Renal pelvis (tissue), 12 donors: ENCODE measurements at places on chromosomes 3 and 15.

- no peak for DNase-seq
Observed at GRCh38 chr3:14608298-14608697, 43.3 kb upstream of the CCDC174 start.

GRCh38 chr3:55609230-55609827 is 122.2 kb upstream of the WNT5A start:
- DNase-seq = no peak

DNA sequence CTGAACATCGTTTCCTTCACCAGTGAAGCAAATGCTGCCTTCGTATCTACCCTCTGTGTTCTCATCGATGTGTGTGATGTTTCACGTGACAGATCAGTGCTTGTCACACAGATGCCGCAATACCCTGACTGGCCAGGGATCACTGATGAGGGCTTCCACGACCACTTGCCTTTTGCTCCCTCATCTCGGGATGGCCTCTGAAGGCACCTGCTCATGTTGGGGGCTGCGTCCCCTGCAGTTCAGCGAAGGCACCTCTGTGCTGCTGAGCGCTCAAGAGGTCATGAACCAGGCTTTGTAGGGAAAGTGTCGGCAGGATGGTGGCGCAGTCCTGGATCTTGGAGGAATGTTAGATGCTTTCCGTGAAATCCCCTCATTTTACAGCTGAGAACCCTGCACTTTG is 79.2 kb upstream of the KLF13 start:
- DNase-seq = no peak

GRCh38 chr3:43399034-43399433 is 112.7 kb downstream of the SNRK start:
- DNase-seq = no peak

DNA sequence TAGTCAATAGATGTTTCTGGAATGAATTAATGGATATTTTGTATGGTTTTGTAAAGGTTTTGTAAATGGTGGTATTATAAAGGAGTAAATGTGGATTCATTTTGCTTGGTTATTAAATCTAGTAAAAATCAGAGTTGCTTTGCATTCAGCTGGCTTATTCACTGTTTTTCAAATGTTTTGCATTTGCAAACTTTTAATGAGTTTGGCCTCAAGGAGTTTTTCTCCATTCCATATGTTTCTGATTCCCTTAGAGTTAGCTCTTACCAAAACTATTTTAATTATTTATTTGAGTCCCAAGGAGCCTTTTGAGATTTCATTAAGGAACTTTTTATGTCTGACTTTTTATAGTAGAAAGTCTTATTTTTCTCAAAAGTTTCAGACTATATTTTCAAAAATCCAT is 992.2 kb downstream of the DIPK2A start:
- no peak for DNase-seq

- DNase-seq = no peak
Observed at GRCh38 chr3:197522183-197522715, 33.5 kb downstream of the BDH1 start.

DNA sequence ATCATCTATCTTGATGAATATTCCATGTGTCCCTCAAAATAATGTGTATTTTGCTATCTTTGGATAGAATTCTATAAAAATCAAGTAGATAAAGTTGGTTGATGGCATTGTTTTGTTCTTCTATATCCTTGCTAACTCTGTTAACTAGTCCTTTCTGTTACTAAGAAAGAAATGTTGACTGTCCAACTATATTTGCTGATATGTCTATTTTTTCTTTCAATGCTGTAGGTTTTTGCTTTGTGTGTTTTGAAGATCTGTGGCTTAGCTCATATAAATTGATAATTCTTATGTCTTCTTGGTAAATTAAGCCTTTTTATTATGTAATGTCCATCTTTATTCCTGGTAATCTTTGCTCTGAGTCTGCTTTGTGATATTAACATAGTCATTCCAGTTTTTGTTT is 70.9 kb downstream of the SUCNR1 start:
- DNase-seq = no peak

- DNase-seq = no peak
Observed at GRCh38 chr3:46835054-46835453, 28.2 kb downstream of the MYL3 start.

- no peak for DNase-seq
Observed at GRCh38 chr3:81789691-81790090, 28.2 kb upstream of the GBE1 start.

DNA sequence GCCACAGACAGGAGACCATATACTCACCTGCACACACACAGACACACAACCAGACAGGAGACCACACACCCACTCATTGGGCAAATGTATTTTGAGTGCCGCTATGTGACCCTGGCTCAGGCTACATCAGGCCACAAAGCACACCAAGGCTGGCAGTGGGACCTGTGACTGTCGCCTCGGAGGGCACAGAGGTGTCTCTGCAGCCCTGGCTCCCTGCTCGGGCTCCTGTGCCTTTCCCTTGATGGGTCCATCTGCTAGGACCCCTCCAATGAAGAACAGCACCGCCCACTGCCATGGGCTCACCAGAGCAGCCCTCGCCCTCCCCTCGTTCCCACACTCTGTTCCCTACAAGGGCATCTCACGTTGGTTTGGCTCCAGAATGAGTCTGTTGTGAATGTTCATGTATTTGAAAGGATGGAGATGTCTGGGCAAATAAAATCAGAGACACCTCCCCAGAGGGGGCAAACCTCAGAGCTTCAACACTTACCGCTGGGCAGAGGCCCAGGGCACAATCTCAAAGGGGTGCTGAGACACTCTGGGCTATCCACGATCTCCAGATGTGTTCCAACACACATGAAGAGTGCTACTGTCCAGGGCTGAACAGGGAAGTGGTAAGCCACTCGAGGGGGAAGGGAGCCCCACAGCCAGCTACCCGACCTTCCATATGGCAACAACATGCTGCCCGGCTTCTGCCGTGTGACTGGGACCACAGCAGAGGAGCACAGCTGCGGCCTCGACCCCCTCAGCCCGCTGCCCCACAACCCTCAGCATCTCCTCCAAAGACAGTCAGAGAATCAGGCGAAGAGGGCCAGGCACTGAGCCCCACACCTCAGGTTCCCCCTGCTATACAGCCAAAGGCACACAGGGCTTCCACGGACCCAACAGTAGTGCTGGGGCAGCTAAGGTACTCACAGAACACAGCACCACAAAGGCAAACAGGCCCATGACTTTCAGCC is 74.9 kb downstream of the OCA2 start:
- DNase-seq = no peak

GRCh38 chr3:171880101-171880870 is 37.1 kb downstream of the TMEM212 start:
- DNase-seq = no peak

DNA sequence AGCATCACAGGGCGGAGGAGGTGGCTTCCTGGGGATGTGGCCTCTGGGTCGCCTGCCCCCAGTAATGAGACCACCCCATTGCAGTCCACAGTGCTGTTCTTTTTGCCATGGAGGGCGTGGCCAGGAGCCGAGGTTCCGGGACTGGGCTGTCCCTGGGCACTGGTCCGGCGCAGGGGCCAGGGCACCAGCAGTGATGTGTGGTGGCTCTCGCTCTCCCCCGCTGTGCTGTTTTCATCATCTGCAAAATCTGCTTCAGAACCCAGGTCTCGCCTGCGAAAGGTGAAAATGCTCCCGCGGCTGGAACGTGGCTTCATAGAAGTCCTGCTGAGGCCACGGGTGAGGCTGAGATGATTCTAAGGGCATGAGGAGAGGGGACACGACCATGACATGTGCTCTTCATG is 45.8 kb downstream of the SCN5A start:
- DNase-seq = no peak

DNA sequence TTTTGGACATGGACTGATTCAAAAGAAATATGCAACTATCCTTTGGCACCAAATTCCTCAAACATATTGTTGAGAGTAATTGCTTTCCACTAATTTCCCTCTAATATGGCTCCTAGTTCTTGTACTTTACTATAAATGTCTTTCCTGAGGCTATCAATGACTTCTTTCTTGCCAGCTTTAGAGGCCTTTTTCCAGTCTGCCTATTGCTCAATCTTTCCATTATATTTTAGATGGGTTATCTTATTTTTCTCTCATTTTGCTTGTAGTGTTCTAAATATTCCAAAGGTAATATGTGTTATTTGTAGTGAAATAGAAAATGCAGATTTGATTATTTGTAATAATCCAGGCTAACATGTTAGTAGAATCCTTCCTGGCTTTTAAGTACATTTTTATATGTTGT is 11.5 kb upstream of the TEX9 start:
- no peak for DNase-seq

DNA sequence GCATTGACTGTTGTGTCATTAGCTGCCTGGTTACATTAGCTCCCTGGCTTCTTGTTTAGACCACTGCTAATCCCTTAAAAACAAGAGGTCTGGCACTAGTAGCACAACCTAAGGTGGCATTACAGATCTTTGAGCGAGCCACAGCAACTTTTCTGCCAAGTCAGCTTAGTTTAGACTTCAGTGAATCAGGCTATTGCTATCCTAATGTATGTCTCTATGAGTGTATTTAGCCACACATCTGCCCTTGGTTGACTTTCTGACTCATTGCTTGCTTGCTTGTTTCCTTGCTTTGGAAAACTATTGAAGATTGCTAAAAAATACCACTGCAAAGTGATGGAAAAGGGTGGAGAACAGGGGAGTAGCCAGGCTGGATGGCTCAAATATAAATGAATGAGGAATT is 50.2 kb downstream of the CHP1 start:
- DNase-seq = no peak

DNA sequence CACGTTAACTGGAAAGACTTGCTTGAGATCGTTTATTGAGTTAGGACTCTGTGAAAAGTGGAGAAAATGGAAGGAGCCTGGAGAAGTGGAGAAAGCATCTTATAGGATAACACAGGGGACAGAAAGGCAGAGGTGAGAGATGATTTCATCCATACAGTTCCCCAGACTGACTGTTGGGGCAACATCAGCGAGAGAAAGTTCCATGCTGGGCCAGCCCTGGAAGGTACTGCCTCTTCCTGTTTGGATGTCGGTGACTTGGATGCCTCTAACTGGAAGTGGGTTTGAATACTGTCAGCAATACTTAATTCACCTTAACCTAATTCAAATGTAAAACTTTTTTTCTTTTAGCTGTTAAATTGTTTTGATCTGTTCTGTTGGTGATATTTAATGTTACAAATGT is 32.3 kb downstream of the ATP13A5 start:
- DNase-seq = no peak

GRCh38 chr15:77060546-77060945 is 10.4 kb downstream of the TSPAN3 start:
- DNase-seq = no peak

- no peak for DNase-seq
Observed at GRCh38 chr15:82921242-82921641, 31.3 kb downstream of the HOMER2 start.

DNA sequence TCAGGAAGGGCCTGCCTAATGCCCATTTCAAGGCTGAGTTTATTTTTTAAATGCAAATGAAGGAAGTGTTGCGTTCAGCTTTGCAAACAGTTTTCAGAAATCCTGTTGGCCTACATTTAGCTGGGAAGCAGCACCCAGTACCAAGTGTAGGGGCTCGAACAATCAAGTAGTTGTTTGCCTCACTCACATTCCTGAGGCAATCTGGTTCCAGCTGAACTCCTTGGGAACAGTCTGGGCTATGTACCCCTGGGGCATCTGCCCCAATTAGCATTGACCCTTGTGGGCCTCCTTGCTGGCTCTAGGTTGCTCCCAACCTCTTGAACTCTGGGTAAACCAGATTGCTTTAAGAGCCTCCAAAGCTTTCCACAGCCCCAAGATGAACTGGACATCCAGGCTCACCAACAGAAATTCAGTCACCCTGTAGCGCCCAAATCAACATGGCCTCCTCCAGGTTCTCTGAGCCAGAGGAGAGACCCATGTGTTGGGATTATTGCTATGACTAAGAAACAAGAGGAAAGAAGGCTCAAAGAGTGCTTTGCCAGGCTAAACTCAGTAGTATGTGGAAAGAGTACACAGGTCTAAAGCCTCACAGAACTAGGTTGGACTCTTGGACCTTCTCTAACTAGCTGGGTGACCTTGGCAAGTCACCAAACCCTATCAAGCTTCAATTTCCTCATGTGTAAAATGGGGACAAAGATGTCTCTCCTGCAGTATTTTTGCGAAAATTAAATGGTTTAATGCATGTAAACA is 532.7 kb downstream of the SOX2 start:
- DNase-seq = no peak

GRCh38 chr3:18297126-18297525 is 128.0 kb downstream of the SATB1 start:
- no peak for DNase-seq

DNA sequence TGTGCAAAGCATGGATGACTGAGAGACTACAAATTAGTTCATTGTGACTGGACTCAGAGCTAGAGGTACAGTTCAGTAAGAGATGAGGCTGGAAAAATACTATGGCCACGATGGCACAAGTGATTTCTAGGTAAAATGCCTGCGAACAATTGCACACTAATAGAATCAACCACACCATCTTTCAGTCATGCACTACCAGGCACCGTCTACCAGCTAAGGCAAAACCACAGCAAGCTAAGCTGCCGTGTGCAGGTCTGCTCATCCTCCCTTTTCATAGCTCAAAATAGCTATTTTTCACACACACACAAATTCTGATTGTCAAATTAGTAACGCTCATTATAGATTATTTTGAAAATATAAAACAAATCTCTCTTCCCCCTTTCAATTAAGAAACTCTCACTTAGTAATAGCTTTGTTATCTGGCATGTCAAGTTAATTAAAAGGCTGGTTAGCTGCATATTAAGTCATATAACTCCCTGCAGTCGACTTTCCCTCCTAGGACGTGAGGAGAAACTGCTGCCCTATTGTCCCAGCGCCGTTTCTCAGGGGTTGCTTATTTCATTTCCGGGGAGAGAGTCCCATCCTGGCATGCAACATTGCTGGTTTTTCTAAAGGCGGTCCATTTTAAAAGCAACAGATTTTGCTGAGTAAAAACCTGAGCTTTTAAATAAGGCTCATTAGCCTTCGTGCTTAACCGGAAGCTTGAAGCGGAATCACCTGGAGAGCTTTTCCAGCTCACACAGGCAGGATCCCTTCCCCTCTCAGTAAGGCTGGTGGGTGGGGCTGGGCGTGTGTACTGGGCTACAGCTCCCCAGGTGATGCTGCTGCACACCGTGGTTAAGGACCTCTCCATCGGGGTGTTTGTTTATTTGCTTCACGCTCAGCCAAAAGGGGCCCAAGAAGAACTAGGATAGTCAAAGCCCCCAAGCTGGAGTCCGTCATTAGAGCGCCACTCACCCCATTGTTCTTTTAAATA is 16.9 kb upstream of the MEX3B start:
- DNase-seq = no peak

DNA sequence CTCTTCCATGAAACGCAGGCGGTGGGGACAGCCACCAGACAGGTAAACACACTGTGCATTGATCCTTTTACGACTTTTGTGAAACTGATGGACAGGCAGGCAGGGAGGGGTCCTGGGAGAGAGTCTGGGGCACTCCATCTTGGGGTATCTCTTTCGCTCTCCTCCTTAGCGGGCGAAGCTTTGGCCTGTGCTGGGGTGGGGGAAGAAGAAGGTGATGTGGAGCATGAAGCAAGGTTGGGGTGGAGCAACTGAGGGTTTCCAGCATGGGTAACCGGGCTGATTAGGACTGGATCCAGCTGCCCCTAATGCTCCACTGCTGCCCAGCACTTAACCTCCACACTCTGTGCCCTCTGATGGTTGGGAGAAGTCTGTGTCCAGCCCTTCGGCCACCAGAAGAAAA is 25.6 kb downstream of the MUC20 start:
- no peak for DNase-seq
